ENCODE measurements at places on chromosomes 5 and 9.

- DNase-seq = no peak
Observed at GRCh38 chr5:139717221-139717620, 69.1 kb downstream of the CXXC5 start.

DNA sequence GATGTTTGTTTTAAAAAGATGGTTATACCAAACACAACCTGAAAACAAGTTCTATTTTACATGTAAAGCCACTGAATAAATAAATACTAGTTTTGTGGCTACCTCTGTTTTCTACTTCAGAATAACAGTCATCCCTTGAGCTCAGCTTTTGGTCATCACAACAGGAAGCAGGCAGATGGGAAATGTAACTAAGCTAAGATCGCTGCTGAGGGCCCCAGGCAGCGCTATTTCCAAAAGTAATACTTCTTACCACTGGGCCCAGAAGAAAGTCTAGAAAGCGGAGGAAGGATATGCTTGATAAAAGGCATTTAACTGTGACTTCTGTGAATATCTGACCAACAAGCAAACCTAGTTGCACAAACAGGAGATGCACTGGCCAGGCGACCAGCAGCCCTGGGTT, 61.4 kb downstream of the SERINC5 start:
- no peak for DNase-seq

GRCh38 chr9:120914953-120915352, 11.6 kb downstream of the TRAF1 start:
- no peak for DNase-seq

DNA sequence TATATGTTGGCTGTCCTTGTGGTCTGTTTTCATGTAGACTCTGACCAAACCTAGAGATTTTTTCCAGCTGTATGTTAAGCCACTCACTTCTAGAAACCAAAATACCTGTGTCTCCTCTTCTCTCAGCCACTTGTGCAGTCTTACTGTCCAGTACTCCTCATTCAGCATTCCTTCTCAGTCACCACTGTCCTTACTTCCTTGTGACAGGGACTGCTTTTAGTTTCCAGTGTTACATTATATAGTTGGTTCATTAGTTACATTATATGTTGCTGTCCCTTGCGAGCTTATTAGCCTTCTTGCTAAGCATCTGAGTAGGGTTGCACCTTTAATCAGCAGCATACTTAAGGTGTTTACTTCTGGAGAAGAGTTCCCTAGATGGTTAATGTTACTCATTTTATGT, 4.3 kb downstream of the ATP6V1G1 start:
- DNase-seq = no peak

- no peak for DNase-seq
Observed at GRCh38 chr5:155936520-155937406, 390.2 kb upstream of the SGCD start.

DNA sequence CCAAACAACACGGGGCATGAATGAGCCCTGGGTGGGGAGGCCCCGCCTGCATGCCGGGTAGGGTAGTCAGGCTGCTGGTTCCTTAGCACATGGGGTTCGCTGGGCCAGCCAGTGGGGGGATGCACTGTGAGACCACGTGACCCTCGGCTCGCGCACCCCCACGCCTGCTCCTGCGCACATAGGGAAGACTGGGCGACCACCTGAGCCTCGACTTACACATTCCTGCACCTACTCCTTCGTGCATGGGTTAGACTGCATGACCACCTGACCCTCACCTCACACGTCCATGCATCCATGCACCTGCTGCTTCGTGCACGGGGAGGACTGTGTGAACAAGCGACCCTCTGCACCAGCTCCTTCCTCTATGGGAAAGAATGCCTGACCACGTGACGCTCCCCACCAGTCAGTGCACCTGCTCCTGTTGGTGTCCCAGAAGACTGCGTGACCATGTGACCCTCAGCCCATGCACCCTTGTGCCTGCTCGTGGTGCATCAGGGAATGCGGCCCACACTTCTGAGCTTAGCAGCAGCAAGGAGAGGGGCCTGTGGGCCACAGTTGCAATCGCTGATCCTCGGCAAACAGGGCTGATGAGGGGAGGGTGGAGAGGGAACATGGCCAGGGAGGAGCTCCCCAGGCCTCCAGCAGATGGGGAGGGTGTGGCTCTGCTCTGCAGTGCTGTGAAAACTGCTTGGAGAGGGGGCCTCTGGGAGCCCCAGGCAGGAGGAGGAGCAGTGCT, 18.1 kb downstream of the LPCAT1 start:
- DNase-seq = no peak

DNA sequence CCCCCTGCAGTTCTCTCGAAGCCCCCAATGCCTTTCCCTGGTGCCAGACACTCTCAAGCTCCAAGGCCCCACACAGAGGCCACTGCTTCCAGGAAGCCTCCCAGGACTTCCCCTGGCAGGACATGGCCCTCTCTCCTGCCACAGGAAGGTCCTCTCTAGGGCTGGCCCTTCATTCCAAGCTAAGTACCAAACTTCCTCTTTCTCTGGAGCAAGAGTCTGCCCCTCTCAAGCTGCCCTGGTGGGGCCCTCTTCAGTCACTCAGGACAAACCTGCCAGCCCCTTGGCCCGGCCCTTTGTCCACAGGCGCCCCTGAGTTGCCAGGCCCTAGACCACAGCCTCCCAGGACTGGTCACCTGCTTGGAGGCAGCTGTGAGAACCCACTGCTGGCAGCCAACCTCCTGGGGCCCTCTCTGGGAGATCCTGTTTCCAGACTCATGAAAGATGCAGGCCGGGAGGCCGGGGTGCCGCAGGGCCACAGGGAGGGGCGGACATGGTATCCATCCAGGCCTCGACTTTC, 6.6 kb downstream of the NINJ1 start:
- DNase-seq = no peak

GRCh38 chr5:14818931-14819790, 52.4 kb downstream of the ANKH start:
- DNase-seq = no peak

DNA sequence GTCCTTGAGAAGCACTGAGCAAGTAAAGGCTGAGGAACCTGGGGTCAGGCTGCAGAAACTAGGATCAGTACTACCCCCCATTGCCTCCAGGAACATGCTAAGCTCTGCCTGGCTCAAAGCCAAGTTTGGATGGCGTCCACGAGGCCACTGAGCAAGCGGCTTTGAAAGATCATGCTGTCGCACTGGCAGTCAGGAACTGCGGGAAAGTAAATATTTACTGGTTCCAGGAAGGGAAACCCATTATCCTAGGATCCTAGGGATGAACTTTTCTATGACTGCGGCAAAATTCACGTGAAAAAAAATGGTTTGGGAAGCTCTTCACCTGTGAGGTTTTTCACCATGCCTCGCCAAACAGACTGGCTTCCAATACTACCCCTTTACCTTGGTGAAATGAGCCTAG, 75.3 kb upstream of the PJA2 start:
- DNase-seq = no peak

DNA sequence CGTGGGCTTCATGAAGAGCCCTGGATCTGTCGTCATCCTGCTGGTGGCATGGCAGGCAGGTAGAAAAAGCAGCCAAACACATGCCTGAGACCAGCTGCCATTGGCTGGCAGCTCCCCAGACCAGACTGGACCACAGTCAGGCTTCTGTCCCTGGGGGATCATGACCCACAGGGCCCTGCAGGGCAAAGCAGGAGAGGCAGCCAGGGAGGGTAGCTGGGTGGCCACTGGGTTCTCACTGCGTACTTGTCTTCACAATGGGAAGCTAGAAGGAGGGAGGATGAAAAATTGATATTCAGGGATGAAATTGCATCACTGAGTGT, 67.8 kb upstream of the GARNL3 start:
- no peak for DNase-seq
